SIG-M5 (cell line): ENCODE measurements at places on chromosomes 2 and 18.

DNA sequence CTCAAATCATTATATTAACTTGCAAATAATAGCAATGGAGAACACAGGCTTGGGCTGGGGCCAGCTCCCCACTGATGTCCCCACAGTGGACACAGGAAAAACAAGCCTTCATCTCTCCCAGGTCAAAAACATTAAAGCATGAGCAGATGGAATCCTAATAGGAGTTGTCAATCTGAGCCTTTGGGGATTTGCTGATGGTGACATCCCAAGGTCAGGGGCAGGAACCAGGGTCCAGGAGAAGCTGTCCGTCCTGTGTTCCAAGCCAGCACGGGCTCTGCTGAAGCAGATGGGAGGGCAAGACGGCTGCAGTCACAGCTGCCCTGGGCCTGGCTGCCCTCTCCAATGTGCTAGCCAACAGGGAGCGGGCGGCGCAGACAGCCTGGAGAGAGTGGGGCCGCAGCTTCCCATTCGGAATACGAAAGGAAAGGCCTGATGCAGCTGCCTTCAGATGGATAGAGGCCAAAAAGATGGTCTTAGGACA is 135.5 kb downstream of the NDUFA10 start:
- no peak for DNase-seq

GRCh38 chr2:236638707-236639106 is 69.1 kb downstream of the ACKR3 start:
- DNase-seq, result no peak

DNA sequence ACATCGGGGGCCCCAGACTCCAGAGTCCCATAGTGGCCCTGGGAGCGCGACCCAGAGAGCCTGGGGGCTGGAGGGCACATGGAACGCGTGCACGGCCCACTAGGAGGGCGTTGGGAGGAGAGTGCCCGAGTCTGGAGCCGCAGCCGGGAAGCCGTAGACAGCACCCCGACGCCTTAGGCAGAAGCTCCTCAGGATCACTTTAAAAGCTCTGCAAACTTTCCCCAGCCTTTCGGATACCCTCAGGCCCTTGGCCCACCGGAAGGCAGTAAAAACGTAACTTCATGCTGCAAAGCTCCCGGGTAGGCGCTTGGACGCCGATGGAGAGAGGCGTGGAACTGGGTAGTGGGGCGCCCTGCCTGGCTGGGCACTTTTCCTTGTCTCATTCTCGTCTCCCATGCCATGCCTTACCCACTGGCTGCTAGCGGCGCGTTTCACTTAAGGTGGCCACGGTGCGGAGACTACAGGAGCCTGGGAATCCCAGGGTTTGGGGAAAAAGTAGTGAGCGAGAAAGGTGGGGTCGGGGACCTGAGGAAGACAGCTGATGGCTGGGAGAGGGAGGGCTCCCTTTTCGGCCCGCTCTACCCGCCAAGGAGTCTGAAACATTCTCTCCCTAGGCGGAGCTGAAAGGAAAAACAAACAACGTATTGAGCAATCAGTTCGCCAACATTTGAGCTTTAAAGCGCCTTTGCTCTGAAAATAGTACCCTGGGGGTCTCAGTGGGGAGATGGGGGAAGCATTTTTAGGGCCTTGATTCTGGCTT is 141.8 kb downstream of the MEIS1 start:
- DNase-seq, result no peak

- no peak for DNase-seq
Measured at GRCh38 chr2:242075168-242075567, 205.6 kb downstream of the RTP5 start.

GRCh38 chr2:101330253-101330933 is 21.9 kb upstream of the RNF149 start:
- no peak for DNase-seq

GRCh38 chr2:28233164-28233676 is 159.4 kb upstream of the FOSL2 start:
- DNase-seq, result no peak

- DNase-seq, result no peak
Measured at GRCh38 chr2:69203166-69203985, 183.7 kb downstream of the GFPT1 start.

DNA sequence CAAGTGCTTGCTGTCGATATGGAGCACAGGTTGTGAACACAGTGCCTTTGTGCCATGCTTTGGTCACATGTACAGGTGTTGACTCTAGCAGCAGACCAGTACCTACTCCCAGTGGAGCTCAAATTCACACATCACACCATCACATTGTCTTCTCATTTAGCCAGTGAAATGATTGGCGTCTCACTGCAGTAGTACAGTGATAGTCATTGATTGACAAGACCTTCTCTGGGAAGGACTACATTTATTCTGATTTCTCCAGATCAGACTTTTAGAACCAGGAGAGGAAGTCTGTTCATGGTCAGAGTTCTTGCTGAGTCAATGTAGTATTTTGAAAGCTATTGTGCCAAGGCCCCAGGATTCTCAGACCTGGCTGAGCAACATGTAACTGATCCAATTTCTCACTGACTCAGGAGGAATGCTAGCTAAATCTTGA is 75.2 kb downstream of the FMNL2 start:
- DNase-seq, result no peak

GRCh38 chr2:226716126-226716525 is 83.5 kb downstream of the IRS1 start:
- no peak for DNase-seq

GRCh38 chr2:1707771-1708418 is 36.4 kb downstream of the PXDN start:
- DNase-seq, result no peak

GRCh38 chr2:151423760-151424159 is 14.1 kb downstream of the RIF1 start:
- no peak for DNase-seq

DNA sequence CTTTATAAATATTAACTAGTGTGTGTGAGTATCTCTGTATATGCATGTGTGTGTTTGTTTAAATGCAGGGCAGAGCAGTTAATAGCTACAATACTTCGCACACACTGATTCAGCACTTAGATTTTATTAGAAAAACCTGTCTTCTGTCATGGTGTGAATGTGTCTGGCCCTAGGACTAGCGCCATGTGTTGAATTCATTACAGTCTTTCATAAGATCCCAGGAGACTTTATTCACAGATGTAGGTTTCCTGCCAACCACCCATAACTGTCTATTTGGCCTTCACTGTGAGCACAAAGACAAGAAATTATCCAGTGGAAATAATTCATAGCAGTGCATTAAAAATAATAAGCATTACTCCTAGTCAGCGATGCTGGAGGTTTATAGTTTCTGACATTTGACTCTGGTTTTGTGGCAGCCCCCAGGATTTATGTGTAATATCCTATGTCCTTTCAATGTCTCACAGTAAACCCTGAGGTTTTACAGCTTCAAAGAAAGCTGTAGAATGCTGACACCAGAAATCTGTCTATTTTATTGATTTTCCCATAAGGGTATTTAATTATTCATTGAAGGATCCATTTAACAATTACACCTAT is 93.9 kb downstream of the ZNF804A start:
- DNase-seq, result no peak

DNA sequence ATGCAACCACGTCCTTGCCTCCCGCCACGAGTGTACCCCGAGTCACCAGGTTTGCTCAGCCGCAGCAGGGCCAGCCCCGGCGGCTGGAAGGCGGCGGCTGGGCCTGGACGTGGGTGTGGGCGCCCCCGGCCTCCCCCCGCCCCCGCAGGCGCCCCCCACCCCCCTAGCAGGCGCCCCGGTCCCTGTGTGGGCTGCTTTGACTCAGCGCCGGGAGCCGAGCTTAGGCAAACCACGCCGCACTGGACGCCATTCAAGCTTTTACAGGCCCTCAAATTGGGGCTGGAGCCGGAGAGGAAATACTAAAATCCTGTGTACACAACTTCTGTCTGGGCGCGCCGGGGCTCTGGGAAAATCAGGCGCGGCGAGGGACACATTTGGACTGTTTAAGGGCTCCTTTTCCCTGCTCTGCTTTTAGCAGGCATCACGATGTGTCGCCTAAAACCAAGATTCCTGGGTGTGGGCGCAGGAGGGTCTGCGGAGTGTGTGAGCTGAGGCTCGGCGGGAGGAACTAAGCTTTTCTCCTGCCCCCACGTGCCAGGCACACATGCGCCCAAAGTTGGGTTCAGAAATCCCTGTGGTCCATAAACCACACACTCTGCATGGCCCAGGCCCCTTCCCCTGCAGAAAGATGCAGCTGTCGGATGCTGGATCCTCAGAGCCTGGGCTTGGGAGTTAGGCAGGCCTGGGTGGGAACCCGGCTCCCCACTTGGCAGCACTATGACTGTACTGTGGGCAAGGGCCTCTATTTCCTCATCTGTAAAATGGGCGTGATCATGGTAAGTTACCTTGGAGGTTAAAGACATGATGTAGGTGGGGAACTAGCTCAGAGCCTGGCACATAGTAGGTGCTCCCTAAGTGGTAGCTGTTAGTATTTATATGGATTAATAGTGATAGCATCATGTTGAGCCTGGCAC is 57.6 kb downstream of the ATOH8 start:
- DNase-seq, result no peak

DNA sequence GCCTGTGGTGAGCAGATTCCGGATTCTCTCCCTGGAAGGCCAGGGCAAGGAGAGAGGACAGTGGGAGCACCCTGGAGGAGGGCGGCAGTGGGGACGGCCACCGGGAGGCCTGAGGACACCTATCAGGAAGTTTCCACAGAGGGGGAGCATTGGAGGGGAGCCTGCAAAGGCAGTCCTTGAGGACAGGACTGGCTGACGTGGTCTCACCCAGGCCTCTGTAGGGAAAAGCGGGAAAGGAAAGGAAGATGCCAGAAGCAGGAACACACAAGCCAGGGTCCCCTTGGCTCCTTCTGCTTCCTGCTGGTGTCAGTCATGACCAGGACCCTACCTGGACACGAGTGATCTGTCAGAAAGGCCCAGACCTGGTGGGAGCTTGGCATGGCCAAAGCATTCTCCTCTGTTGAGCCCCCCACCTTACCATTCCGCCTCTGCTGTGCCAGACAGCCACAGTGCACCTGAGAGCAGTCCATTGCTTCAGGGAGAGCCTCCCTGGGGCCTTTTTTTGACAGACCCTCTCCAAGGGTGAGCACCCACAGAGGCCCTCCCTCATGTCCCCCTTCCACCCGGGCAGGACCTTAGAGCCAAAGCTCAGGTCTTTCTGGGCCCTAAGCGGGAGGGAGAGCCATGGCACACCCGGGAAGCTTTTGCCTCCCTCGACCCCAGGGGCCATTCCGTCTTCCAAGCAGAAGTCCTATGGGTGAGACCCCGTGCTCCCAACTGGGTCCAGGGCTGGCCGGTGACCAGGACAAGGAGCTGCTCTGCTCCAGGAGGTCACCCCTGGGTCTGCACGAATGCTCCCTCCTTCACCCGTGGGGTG is 333.1 kb downstream of the DYSF start:
- no peak for DNase-seq

DNA sequence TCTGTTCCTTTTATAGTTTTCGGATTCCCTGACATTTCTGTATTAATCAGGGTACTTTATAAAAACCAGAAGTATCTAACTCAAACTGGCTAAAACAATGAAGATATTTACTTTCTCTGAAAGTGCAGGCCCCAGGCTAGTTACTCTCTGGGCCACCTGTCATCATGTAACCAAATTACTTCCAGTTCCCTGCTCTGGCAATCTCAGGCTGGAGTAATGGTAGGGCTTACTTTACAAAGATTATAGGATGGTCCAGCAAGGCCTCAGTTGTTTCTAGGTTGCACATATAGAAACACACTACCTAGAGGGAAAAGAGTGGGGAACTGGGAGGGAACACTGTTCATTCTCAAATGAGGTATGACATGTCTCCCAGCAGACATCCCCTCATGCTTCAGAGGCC is 74.8 kb downstream of the CHST9 start:
- no peak for DNase-seq
